ENCODE measurements at places on chromosomes 3 and 15.

DNA sequence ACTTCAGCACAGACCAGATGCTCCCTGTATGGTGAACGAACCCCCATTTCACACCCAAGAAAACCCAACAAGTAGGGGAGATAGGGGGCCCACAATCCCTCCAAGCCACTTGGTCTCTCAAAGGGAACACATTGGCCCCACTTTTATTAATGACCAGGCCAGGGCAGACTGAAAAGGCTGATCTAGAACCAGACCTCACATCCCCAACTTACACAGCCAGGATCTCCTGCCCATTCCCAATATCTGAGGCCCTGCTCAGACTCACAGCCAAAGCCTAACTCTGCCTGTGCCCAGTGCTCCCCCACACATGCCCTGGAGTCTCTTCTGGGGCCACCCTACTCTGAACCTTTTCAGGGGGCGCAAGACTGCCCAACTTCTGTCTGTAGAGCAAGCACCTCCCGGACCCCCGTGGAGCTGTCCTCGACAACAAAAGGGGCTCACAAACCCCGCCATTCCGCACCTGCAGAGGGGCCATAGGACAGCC, 1.8 kb downstream of the PLXNB1 start:
- no peak for DNase-seq

GRCh38 chr3:64294771-64295170, 69.5 kb upstream of the PRICKLE2 start:
- DNase-seq: no peak

- no peak for DNase-seq
Measured at GRCh38 chr15:89490081-89490813, 6.1 kb downstream of the RHCG start.

- no peak for DNase-seq
Measured at GRCh38 chr3:52923963-52924362, 26.6 kb upstream of the STIMATE start.

GRCh38 chr15:90540768-90541167, 11.0 kb downstream of the CRTC3 start:
- no peak for DNase-seq

GRCh38 chr3:155675094-155675493, 69.8 kb downstream of the PLCH1 start:
- no peak for DNase-seq

DNA sequence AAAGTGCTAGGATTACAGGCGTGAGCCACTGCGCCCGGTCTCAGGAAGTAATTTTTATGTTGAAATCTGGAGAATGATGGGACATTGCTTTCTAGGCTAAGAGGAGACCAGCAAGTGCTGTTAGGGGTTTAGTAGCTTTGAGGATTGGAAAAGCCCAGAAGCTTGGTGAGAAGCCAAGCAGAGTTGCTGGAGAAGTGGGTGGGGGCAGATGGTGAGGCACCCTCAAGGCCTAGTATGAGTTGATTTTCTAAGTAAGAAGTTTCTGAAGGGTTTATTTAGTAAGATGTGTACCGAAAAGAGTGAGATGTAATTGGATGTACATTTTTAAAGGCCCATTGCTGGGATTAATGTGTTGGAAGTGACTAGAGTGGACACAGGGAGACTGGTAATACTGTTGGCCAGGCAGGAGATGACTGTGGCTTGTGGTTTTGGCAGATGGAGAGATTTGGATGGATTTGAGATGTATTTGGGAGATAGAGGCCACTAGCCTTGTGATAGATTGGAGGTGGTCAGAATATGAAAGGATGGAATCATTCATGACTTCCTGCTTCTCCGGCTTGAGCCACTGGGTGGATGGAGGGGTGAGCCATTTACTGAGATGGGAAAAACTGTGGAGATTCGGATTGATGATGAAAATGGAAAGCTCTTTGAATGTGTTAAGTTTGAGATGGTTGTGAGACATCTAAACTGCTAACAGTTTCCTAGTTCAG, 2.3 kb downstream of the LRRC28 start:
- no peak for DNase-seq

DNA sequence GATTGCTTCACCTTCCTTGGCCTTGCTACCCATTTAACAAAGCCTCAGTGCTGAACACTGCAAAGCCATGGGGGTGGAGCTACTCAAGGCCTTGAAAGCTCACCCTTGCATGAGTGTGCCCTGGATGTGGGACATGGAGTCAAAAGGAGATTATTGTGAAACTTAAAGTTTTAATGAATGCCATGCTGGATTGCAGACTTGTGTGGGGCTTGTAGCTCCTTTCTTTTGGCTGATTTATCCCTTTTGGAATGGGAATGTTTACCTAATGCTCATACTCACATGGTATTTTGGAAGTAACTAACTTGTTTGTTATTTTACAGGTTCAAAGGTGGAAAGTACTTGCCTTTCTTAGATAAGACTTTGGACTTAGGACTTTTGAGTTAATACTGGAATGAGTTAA, 538.5 kb upstream of the NECTIN3 start:
- DNase-seq: no peak

- DNase-seq: no peak
Measured at GRCh38 chr15:73968461-73968860, 23.6 kb downstream of the STOML1 start.

DNA sequence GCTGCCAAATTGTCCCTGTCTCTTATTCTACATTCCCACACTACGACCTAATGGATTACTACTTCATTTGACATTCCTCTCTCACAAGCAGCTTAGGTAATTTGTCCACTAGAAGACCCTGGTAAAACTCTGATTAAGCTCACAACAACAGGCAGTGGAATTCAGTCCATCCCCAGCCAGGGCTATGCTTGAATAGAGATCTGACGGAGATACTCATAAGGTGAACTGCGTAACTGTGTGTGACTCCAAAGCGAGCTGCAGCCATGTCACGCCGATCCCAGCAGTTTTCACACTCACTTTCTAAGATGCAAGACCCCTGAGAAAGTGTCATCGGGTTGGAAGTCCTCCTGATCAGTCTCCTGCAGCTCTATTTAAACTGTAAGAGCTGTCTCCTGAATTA, 25.7 kb upstream of the ROBO2 start:
- no peak for DNase-seq

DNA sequence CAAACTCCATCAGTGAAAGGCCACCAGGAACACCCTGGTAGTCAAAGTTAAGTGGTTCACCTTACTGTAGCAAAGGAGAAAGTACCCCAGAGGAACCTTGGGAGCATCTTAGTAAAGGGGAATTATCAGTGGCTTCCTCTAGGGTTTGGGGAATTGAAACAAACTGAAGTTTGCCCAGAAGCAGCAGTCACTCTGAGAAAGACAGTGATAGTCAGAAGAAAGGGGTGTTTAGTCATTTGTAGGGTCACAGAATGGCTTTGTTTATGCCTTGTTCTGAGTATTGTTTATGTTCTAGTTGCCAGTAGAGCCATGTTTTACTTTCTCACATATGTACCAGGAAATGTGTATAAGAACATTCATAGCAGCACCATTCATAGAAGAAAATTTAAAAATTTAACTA, 93.8 kb downstream of the FHIT start:
- no peak for DNase-seq

- DNase-seq: no peak
Measured at GRCh38 chr3:16262174-16262573, 2.6 kb downstream of the DPH3 start.

DNA sequence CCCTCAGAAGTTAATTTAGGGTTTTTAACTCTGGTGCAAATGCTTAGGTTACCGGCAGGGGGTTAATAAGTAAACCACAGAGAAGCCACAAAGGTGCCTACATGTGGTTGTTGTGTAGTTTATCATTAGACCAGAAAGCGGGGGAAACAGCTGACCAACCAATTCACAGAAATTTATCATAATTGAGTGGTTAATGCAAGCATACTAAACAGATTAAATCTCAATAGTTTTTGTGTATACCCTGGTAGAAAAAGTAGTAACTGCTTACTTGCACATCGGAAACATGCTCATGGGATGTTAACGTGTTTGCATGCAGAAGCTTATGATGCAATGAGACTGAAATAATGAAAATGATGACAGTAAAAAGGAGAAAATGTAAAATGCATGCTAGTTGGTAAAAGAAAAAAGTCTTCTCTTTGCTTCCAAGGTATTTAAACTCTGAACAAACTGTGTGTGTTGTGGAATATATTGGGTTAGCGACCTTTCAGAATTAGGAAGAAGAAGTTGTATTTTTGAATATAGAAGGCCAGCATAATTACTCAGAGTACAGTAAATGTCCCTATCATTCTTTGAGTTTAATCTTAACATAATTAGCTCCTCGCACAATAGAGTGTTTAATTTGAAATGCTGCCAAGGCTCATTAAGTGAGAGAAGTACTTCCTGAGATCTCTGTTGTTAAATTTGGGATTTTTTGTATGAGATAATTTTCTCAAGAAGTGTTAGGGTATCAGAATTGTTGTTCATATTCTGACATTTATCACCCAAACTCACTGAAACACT, 316.2 kb downstream of the PTPRG start:
- no peak for DNase-seq

DNA sequence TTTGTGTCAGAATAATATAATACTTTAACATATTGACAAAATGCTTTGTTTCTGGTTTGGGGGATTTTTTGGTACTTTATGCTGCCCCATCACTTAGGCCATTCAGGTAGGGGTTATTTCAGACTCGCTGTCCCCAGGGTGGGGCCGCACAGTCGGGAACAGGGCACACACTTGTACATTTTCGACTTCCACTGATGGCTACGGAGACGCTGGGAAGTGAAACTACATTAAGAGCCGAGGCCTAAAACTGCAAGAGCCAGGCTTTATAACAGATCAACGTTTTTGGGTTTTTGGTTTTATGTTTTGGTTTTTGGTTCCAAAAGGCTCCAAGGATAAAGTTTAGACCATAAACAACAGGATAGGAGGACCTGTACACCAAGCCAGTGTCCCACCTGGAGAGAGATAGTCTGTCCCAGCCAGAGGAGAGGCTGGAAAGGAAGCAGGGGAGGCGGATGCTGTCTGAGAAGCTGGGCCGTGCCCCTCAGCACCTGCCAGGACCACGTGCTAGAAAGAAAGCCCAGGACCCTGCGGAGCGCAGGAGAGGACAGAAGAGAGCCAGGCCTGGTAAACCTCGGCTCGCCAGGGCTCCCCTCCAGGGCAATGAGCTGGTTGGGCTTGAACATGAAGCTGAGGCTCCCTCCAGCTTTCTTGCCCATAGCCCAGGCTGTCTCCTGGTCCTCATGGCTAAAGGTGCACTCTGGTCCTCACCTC, 111.7 kb downstream of the CHSY1 start:
- no peak for DNase-seq

DNA sequence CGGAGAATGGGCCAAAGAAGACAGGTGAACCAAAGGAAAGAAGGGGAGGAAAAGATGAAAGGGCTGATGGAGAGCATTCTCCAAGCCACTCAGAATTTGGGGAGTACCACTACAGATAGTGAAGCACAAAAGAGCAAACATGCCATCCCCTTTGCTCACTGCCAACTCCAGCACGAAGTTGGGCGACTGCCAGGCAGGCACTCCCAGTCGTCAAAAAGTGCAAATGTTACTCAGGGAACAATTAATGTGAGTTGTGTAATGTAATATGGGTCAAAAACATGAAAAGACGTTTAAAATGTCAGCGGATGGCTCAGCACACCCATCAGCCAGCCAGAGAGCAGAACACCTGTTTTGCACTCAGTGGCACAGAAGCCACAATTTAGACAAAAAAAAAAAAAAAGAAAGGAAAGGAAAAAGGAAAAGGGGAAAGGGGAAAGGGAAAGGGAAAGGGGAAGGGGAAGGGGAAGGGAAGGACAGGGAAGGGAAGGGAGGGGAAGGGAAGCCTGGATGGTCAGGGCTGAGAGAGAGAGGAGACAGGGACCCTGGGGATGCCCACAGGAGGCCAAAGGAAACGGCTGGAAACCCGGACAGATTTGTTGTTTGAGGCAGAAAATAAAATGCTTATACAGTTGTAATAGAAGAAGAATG, 82.7 kb downstream of the COL8A1 start:
- DNase-seq: no peak

GRCh38 chr3:21621181-21621651, 129.8 kb downstream of the ZNF385D start:
- no peak for DNase-seq

GRCh38 chr15:50943638-50944037, 35.2 kb downstream of the AP4E1 start:
- DNase-seq: no peak

- no peak for DNase-seq
Measured at GRCh38 chr15:67854358-67854757, 14.5 kb upstream of the RNU6-1 start.

GRCh38 chr3:100740207-100740606, 30.9 kb downstream of the TFG start:
- DNase-seq: no peak

DNA sequence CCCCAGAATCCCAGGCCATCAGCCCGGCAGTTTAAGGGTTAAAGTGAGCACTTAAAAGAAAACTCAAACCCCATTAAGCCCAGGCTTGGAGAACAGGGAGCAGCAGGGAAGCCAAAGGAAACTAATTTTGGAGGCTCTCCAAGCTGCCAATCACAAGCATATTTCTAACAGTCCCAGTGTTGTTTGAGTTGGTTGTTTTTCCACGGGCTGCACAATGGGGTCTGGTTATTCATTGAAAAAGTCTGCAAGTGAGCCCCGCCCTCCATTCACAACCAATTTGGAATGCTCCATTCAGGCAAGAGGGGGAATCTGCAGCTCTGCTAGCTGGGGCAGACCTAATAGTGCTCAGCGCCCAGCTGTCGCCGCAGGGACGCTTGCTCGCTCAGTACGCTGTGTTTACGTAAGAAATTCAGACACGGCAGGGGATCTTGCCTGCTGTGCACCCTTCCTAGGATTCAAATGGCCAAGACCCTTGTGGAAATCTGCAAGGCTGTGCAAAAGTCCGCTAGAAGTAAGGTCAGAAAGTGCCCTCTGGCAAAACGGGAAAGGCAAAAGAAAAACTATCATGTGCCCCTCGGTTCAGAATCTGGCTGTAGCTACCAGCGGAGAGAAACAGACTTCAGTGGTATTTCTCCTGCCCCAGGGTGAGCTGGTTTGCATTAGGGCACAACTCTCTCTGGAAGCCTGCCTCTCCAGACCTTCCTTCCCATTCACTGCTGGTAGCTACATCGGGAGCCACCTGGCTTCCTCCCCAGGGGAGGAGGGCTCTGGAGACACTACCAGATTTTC, 11.0 kb downstream of the ETV5 start:
- peak; percentile 86 for DNase-seq

DNA sequence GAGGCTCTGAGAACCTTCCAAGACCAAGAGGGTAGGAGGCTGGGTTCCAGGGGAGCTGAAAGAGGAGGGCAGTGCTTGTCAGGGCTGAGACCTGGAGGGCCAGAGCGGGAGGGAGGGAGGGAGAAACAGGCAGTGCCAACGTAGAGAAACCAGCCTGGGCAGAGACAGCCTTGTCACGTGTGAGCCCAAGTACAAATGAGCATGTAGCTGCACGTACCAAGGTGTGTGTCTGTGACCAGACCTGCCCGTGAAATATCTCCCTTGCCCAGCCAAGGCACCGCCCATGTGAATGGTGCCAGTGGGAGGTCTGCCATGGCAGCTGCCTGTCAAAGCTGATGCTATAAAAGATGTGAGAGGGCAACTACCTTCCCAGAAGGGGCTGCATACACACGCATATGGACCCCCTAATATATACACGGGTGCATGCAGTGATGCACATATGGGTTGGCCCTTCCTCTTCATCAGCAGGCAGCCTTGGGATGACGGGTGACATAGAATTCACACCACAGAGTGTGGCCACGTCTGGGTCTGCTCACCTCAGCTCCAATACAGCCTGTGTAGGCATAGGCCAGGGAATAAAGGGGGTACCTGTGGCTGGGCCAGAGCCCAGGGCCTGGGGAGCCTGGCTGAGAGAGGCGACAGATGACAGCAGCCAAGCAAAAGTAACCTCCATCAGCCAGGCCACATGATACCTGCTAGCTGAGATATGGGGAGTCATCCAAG, 7.8 kb upstream of the CTDSPL start:
- DNase-seq: no peak

- no peak for DNase-seq
Measured at GRCh38 chr15:89654847-89655805, at the start of gene KIF7. KIF7 (minus strand) TSS chr15:89655467; CDS start chr15:89652930, 2,537 bp downstream.

GRCh38 chr3:95097493-95097892, 1034.6 kb downstream of the NSUN3 start:
- DNase-seq: no peak
